ENCODE measurements at places on chromosomes 7 and 10. TPM values are rescaled to one million over a fixed set of nuclear protein-coding genes. Genes with fewer than 3 reads are reported as not detected.

- DNase-seq = no peak
Observed at GRCh38 chr7:7765422-7765821, 47.0 kb upstream of the RPA3 start.

DNA sequence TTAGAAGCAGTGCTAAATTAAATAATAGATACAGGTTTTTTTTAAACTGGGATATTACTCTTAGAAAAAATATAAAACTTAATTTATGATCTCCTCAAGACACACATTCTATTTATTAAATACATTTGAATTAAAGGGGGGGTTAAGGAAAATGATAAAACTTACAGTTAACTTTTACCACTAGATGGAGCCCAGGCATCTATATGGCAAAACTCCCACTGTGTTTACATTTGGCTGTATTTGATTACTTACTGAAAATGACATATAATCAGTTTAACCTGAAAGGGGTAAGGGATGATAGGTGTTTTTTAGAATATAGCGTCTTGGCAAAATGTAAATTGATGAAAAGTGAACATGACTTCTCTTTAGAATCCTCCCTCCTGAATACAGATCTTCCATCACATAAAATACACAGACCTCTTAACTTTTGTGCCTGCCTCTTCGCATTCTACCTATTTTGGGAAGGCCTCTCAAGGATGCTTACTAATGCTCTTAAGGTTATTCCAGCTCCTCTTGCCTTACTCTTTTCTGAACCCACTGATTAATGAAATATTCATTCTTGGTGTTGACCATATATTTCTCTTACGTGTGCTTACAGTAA is 235.7 kb downstream of the AGMO start:
- DNase-seq = no peak

- no peak for DNase-seq
Observed at GRCh38 chr10:131444862-131445461, 133.4 kb upstream of the TCERG1L start.

GRCh38 chr7:786472-787255 is 45.6 kb upstream of the SUN1 start:
- no peak for DNase-seq

- DNase-seq = no peak
Observed at GRCh38 chr7:47888371-47889265, 59.6 kb downstream of the PKD1L1 start.

GRCh38 chr7:24197852-24198251 is 86.1 kb upstream of the NPY start:
- peak; percentile 19 for DNase-seq

DNA sequence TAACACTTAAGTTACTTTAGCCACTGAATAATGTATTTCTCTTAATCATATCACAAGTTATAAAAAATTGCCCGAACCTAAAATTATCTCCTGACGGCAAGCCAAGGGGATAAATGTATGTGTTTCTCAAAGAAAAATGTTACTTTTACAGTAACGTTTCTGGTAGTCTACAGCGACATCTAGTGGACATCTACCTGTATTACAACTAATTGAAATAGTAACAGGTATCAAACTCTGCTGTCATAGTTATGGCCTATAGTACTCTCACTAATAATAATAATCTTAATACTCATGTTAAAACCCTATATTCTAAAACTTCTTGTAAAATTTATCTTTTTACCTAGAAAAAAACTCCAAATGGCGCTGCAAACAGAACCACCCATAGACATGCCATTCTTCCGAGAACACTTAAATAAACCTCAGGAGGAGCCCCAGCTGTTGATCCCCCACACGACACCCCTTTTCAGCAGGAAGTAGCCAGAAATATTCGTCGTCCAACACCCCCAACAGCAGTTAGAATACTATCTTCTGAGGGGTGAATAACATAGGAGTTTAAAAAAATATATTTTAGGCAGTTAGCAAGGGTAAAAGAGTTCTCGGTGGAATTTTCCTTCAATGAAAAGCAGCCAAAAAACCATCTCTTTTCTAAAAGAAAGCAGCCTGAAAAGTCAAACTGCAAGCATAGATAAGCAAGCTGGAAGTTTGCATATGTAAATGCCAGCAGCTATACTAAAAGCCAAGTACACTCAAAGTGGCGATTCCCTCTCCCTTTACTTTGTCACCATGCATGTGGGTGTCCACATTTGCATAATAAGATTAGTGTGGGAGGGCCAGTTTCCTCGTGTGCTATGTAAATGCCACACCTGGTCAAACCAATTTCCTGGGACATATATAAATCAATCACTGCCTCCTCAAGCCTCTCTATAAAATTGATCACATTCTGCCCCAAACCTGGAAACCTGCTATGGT is 40.5 kb upstream of the ZNF107 start:
- no peak for DNase-seq

DNA sequence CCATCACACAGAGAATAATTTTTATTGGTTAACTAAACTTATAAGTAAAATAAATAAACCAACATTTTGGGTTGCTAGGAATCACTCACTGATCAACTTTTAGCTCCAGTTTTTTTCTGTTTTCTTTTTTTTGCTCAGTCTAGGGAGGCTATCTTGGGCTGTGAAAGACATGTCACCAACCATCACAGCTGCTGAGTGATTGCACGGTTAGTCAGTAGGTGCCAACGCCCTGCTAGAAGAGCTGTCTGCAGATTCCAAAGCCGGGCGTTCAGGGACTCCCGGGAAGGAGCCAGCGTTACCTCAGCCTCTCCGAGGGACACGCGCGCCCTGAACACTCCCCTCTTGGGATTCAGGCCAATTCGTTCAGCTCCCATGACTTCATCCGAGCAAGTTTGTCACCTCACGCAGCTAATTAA is 604 bp upstream of the STAM start:
- DNase-seq = peak; percentile 66

DNA sequence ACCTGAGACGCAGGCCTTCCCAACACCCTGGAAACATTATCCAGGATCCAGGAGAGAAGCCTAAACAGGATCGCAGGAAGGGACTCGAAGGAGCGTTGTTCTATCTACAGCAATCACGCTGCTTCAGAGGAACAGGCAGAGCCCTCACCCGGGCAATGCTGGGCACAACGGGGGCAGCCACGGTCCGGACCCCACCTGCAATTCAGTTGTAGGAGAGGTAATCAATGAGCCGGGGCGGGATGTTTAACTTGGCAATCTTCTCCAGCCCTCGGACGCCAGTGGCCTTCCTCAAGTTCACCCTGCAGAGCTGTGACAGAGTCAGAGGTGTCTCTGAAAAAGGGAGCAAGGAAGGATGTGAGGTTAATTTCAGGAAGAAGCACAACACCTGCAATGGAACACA is 25.9 kb downstream of the ASB13 start:
- no peak for DNase-seq

- no peak for DNase-seq
Observed at GRCh38 chr7:101236292-101236835, 1.2 kb downstream of the CLDN15 start.

- DNase-seq = no peak
Observed at GRCh38 chr7:139999516-139999915, 63.2 kb downstream of the PARP12 start.

GRCh38 chr7:29432721-29433120 is 130.9 kb upstream of the PRR15 start:
- no peak for DNase-seq

DNA sequence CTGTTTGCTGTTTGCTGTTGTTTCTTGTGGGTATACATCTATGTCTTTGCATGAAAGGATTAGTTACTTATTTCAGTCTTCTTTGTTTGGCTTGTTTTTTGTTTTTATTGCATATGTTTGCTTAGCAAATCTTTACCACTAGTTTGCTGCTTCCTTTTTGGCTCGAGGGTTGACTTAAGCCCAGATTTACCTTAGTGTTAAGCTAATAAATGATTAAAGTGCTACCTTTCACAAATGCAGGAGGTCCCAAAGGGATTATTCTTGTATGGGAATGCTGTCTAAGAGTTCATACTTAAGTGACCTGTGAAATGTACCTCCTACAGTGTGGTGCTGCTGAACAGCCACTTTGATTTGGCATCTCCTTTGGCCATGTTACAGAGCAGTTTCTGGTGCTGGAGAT is 273.5 kb upstream of the NPY start:
- no peak for DNase-seq

DNA sequence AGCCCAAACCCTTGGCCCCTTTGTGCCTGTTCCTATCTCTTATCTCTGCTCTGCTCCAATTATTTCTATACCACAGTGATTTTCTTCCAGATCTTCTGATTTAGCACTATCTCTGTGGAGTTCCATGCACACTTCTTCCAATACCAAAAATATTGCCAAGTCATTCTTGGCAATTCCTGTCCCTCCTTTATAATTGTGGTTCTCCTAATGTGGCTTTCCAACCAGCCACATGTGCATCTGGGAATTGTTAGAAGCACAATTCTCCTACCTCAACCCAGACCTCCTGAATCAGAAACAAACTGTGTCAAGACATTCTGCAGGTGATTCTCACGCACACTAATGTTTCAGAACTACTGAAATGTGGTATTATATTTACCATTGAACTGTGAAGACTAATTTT is 447.8 kb upstream of the IGFBP3 start:
- DNase-seq = no peak

DNA sequence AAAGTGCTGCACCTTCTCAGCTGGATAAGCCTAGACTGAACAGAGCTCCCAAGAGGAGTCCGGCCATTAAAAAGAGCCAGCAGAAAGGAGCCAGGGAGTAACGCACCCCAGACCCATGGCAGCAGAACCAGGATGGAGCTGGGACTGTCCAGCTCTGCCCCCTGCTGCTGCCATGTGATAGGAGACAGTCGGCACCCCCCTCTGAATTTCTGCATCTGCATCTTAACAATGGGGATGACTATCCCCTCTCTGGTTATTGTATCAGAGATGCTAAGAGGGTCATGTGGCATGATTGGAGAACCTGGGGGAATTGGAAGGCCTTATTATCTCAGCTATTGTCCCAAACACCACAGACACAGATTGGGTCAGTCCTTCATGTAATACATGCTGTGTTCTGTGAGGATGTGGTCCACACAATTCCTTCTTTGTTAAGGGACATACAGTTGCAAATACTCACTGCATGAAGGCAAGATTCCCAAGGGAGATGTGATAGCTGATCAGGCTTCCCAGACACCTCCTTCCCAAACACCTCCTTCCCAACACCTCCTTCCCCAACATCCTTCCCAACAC is 29.3 kb downstream of the PLEKHS1 start:
- no peak for DNase-seq

DNA sequence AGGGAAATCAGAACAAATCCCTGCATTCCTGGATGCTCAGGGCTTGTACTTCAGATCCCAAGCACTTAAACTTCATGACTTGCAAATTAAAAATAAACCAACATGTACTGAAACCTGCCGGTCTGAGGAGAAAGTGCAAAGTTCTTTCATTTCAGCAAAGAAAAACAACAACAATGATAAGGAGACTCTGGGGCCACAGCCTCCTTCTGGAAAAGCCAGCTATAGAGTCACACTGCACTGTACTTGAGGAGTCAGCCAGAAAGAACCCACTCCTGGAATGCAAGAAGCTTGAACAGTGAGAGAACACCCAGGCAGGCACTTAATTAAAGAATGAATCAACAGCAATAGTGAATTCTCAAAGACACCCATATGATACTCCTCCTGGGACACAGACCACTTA is 49.7 kb upstream of the TM9SF3 start:
- no peak for DNase-seq

GRCh38 chr10:63760034-63760707 is 239.0 kb downstream of the REEP3 start:
- DNase-seq = no peak

- peak; percentile 86 for DNase-seq
Observed at GRCh38 chr7:40918701-40919271, 784.0 kb downstream of the SUGCT start.

- DNase-seq = no peak
Observed at GRCh38 chr7:2663121-2663886, 24.7 kb upstream of the AMZ1 start.

GRCh38 chr10:76305930-76306615 is 874.6 kb downstream of the LRMDA start:
- no peak for DNase-seq

GRCh38 chr10:133274751-133275683 is 1.7 kb downstream of the ADAM8 start:
- no peak for DNase-seq

COL1A2 gene
- 10.8 TPM for total RNA-seq

TAS2R5 gene
- 3.7 TPM for total RNA-seq

VSTM4 gene
- 0.50 TPM for total RNA-seq

PRRT4 gene
- total RNA-seq = not detected

XRCC2 gene
- 3.2 TPM for total RNA-seq

TEX36 gene
- not detected for total RNA-seq

ZNF736 gene
- total RNA-seq = 9.3 TPM

LRRC4 gene
- total RNA-seq = 0.46 TPM

HOXA4 gene
- 4.5 TPM for total RNA-seq

NAT16 gene
- total RNA-seq = not detected

SLC26A5 gene
- total RNA-seq = not detected

PRLHR gene
- not detected for total RNA-seq

ITGB8 gene
- total RNA-seq = 104 TPM
